Testis (tissue), 5 donors: ENCODE measurements at places on chromosomes 4 and X. TPM values are rescaled to one million over a fixed set of nuclear protein-coding genes. Genes with fewer than 3 reads are reported as not detected.

The LINC00632 gene
- 0.87 TPM for polyA plus RNA-seq

The AFM gene
- polyA plus RNA-seq, result 0.20 TPM

The ADGRG4 gene
- polyA plus RNA-seq, result 0.28 TPM

The GUCY1B1 gene
- polyA plus RNA-seq, result 4.7 TPM

The USP46 gene
- polyA plus RNA-seq, result 33.9 TPM

The CCDC110 gene
- polyA plus RNA-seq, result 28.1 TPM

The USP51 gene
- polyA plus RNA-seq, result 0.50 TPM
